Nasal cavity respiratory epithelium epithelial cell of viscerocranial mucosa (primary cell): ENCODE measurements at places on chromosomes 7 and 10. TPM values are rescaled to one million over a fixed set of nuclear protein-coding genes. Genes with fewer than 3 reads are reported as not detected.

Gene SPDYE9
- not detected in 2 replicates for total RNA-seq

Gene PLEKHS1
- total RNA-seq = 0.28 TPM in 1 of 2 replicates, not detected in the other

Gene COL17A1
- 884 and 910 TPM in 2 replicates for total RNA-seq

Gene PDE6C
- not detected in 2 replicates for total RNA-seq

Gene SMKR1
- 0.43 and 2.4 TPM in 2 replicates for total RNA-seq

Gene CDK1
- 0.68 and 0.85 TPM in 2 replicates for total RNA-seq

Gene CPVL
- under 0.01 and 0.14 TPM in 2 replicates for total RNA-seq

Gene CYP2E1
- total RNA-seq = 0.93 and 1.7 TPM in 2 replicates

Gene FANK1
- 2.7 and 7.0 TPM in 2 replicates for total RNA-seq

Gene SH2D4B
- total RNA-seq = under 0.01 and 0.07 TPM in 2 replicates

Gene CDHR1
- 0.68 and 2.8 TPM in 2 replicates for total RNA-seq

Gene TLX1
- total RNA-seq = not detected in 2 replicates

Gene CCDC3
- total RNA-seq = under 0.01 and 1.00 TPM in 2 replicates
